ENCODE measurements at places on chromosomes 2 and 18.

DNA sequence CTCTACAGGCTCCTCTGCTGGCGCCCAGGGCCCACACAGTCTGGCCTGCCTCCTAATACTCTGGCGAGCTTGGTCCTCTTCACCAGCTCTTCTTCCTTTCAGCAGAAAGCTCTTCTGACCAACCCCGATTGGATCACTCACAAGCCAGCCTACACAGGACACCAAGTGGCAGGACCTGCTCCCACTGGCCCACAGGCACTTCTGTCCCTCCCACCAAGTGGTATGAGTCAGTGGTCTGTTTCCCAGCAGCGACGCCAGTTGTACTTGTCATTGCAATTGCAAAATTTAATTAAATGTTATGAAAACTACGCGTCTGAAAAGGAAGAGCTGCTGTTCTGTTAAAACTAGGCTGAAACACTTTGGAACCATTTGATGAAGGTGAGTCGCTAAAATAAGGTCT lies 46.7 kb downstream of the NDUFA10 start:
- DNase-seq: no peak

GRCh38 chr2:34912084-34912483 lies 1313.0 kb upstream of the FAM98A start:
- DNase-seq: no peak

GRCh38 chr18:55243255-55243654 lies 284.0 kb upstream of the CCDC68 start:
- no peak for DNase-seq

DNA sequence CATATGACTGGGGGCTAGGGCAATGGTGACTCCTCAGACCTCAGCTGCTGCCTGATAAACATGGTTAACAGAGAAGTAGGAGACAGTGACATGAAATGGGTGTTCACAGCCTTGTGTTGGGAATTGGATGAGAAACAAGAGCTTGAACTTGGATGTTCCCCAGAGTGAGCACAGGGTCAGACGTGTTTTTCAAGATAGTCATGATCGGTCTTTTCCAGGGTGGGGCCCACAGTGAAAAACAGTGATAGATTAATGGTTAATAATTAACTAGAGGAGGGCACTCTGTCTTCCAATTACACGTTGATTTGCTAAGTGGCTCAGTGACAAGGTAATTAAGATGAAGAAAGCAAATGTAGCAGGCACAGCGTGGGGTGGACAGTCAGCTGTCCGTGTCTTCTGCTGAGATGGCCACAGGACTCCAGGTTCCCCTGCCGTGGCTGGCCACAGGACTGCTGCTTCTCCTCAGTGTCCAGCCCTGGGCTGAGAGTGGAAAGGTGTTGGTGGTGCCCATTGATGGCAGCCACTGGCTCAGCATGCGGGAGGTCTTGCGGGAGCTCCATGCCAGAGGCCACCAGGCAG lies at the start of gene UGT1A3:
Gene UGT1A3, plus strand, starts transcription at position 320 of the 579 bp plus-strand sequence. Its CDS starts 85 bp downstream, at position 405.
- DNase-seq: no peak
